Stimulated activated CD8-positive, alpha-beta memory T cell treated with anti-CD3 and anti-CD28 coated beads, Interleukin-12 subunit alpha, Interleukin-12 subunit beta, amount 100 ng/mL, for 4 hours (primary cell): ENCODE measurements at places on chromosomes 2 and 18.

- DNase-seq: no peak
Observed at GRCh38 chr18:45102126-45102525, 421.4 kb downstream of the SETBP1 start.

- DNase-seq: no peak
Observed at GRCh38 chr18:75438891-75439290, 11.4 kb upstream of the SMIM21 start.

DNA sequence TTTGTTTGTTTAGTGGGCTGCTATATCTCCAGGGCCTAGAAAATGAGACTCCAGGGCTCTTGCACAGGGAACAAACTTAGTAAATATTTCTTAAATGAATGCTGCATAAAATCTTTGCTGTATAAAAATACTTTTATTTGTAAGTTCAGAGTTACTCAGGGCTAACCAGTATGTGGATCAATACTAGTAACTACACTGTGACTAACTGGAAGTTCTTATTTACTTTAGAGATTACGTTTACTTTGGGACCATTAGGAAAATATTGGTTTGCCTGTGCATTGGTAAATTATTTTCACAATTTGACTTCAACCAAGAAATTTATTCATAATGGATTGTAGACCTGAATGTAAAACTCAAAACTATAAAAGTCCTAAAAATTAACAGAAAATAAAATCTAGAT, 575.5 kb downstream of the RNF144A start:
- no peak for DNase-seq

DNA sequence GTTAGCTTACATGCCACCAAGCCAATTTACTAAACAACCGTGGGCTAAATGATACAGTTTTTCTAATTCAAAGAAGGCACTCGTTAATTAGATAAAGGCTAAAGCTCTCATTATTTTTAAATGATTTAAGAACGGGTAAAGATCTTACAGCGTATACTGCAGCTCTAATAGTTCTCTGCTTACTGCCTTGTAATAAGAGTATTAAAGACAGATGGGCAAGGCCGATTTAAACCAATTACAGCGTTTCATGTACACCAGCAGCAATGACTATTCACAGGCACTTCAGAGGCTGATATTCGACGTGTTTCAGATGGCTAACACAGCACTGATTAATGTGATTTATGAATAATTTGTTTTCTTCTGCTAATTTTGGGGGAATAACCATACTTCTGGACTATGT, 259.3 kb downstream of the ZNF407 start:
- DNase-seq: no peak

GRCh38 chr2:8999797-9000196, 3.7 kb downstream of the MBOAT2 start:
- DNase-seq: no peak
